ENCODE measurements at places on chromosomes 11 and 22. TPM values are rescaled to one million over a fixed set of nuclear protein-coding genes. Genes with fewer than 3 reads are reported as not detected.

Gene LDHAL6A
- polyA plus RNA-seq = 1.5 TPM

Gene CTSW
- polyA plus RNA-seq = 0.73 TPM

- DNase-seq = no peak
Observed at GRCh38 chr11:134821422-134821821, 409.4 kb upstream of the B3GAT1 start.

DNA sequence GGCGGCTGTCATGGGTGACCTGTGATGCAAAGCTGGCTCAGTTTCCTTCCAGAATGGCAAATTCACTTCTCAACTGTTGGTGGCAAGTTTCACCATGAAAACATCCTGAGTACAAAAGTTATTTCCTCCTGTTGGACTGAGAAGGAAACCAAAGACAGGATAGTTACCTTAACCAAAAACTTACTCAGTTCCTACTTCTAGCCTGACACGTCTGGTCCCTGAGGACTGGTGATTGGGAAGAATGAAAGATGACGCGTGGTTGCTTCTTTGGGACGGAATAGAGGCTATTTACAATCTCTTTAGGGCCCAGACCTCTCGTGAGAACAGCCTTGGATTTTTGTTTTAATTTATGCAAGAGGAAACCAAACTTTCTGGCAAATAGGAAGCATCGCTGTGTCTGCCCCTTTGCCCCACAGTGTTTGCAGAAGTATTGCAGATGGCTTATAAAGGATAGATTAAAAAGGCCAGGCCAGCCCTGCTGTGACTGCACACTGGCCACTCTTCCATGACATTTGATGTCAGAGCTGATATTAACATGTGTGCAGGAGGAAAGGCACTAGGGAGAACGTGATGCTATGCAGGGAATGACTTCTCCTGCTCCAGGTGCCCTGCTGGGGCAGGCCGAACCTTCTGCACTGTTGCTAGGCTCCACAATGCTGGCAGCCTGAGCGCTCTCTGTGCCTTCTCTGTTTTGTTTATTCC, 7.6 kb downstream of the VPS26B start:
- DNase-seq = no peak

GRCh38 chr11:2436521-2437031, 7.7 kb downstream of the TRPM5 start:
- no peak for DNase-seq

GRCh38 chr11:97683733-97684132, 1293.9 kb downstream of the JRKL start:
- DNase-seq = no peak
